Hepatocyte (in vitro differentiated cells): ENCODE measurements at places on chromosomes 5 and 9. TPM values are rescaled to one million over a fixed set of nuclear protein-coding genes. Genes with fewer than 3 reads are reported as not detected.

GRCh38 chr5:132008163-132008473, 3.3 kb downstream of the ACSL6 start:
- DNase-seq: no peak

GRCh38 chr9:110947491-110948044, 90.7 kb downstream of the LPAR1 start:
- DNase-seq: no peak

- DNase-seq: peak; percentile 5
Measured at GRCh38 chr9:28456861-28457260, 883.6 kb upstream of the C9orf72 start.

GRCh38 chr5:6483880-6484382, 35.3 kb downstream of the UBE2QL1 start:
- no peak for DNase-seq

DNA sequence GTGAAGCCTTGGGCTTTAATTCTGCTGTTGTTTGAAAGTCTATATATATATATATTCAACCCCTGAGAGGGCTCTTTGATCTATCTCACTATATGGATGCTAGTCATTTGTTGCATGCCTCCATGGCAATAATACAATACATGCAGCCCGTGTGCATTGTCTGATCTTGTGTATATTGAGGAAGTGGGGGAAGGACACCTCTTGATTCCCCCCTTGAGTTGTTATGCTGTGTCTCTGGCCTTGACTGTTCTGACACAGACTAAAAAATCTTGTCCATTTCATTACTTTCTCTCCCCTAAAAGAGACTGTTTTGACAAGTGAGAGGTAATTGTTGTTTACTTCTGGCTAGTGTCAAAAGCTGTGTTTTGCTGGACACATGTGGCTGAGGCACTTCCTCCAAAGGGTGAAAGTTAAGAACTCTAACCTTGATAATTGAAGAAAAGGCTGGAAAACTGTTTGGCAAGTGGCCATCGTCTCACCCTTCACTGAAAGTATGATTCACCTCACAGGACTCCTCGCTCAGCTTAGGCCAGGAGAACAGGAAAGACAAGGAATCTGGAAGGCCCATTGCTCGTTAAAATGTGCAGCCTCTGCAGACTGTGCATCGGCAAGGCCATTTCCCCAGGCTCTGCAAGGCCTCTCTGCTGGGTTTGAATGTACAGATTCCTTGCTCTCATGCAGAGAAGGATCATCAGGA, 304.0 kb downstream of the PRELID2 start:
- peak; percentile 70 for DNase-seq

DNA sequence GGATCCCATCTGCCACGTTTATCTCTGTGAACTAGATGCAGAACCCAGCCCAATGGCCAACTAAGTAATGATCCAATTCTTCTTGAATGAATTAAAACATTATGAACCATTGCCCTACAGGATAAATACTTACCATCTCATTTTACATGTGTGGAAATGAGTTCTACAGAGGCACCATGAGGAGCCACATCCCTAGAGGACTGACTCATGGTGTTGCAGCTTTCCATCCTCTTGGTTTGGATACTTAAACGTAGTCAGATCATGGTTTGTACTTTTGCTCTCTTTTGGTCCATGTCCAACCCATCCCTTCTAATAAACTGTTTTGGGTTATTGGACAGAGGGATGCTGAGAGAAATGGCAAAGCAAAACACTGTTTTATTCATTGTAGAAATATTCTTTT, 484.8 kb downstream of the EBF1 start:
- no peak for DNase-seq

DNA sequence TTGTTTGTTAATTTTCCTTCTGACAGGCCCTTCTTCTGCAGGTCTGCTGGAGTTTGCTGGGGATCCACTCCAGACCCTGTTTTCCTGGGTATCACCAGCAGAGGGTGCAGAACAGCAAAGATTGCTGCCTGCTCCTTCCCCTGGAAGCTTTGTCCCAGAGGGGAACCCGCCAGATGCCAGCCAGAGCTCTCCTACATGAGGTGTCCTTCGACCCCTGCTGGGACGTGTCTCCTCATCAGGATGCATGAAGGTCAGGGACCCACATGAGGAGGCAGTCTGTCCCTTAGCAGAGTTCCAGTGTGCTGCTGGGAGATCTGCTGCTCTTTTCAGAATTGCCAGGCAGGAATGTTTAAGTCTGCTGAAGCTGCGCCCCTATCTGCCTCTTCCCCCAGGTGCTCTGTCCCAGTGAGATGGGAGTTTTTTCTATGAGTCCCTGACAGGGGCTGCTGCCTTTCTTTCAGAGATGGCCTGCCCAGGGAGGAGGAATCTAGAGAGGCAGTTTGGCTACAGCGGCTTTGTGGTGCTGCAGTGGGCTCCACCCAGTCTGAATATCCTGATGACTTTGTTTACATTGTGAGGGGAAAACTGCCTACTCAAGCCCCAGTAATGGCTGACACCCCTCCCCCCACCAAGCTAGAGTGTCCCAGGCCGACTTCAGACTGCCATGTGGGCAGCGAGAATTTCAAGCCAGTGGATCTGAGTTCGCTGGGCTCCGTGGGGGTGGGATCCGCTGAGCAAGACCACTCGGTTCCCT, 772.0 kb upstream of the FAM174A start:
- peak; percentile 4 for DNase-seq

DNA sequence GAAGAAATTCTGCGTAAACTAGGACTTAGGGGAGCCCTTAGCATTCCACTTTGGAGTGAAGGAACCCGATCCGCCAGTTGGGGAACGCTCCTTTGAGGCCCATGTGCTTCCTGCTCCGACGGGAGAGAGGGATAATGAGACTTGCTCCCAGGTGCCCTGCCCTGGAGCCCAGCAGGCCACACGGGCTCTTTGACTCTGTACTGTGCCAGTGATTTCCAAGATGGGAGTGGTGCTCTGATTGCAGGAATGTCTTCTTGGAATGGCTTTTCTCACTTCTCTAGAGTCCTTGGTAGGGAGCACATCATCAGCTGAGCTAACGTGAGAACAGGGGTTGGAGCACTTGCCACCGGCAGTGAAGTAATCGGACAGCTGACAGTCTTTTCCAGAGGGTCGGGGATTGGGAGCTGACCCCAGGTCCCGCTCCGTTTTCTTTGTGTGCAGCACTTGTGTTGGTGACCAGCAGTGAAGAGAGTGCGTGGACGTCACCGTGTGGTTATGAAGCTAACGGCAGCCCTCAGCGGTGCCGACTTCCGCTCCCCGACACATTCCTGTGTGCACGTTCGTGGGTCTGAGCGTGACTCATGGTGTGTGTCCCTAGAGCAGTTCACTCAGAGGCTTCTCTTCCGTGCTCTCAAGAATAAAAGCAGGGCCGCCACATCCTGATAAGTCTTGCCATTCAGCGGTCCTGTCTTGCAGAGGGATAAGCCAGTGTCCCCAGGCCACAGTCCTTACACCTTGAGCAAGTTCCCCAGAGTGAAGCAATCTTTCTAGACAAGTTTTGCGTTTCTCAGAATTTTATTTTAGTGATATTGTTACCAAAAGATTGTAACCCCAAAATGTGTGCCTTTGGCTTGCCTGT, 25.6 kb downstream of the ABL1 start:
- peak; percentile 81 for DNase-seq

The RIC1 gene
- 9.5 and 11.2 TPM in 2 replicates for polyA plus RNA-seq

- no peak for DNase-seq
Measured at GRCh38 chr9:133875131-133875530, 117.0 kb downstream of the VAV2 start.

DNA sequence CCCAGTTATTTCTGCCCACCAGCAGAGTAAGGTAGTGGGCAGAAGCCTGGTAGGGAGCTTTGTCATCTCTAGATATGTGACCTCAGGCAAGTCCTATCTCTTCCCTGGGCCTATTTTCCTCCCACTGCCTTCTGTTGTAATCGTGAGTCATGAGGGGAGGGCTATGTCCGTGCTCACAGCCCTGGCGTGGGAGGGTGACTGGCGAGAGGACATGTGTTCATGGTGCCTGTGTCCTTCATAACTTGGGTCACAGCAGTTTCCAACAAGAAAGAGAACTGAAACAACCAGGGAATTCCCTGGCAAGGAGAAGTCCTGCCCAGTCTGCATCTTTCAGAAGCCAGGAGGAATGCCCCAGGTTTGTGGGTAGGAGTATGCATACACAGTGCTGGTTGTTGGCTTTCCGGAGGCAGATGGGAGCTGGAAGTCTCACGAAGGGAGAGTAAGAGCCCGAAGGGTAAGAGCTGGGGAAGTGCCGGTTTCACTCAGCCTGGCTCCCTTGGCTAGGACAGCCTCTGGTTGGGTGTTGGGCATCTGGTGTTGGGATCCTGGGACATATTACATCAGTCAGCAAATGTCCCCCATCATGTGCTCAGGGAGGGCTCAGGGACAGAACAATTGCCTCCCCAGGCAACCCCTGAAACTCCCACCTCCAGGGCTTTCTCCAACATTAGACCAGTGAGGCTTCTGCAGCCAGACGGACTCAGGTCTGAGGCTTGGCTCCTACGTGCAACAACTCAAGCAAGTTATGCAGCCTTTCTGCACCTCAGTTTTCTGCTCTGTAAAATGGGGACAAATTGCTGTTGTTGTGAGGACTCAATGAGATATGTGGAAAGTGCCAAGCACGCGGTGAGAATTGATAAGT, 4.3 kb upstream of the TIFAB start:
- peak; percentile 40 for DNase-seq

DNA sequence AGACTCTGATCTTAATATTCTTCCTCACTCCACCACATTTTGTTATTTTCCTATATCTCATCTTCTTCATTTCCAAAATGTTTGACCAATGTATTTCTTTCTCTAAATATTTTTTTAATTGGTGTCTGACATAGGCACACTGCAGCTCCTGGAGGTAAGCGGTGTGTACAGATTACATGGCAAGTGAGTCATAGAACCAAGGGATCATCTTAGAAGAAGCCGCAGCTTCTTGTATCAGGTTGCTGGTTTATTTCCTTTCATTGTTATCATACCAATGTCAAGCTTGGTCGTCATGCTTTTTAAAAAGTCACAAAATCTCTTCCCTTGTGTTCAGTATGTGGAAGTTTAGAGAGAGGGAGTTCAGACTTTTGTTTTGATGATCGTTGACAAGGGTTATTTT, 526.1 kb upstream of the CDH18 start:
- DNase-seq: no peak

DNA sequence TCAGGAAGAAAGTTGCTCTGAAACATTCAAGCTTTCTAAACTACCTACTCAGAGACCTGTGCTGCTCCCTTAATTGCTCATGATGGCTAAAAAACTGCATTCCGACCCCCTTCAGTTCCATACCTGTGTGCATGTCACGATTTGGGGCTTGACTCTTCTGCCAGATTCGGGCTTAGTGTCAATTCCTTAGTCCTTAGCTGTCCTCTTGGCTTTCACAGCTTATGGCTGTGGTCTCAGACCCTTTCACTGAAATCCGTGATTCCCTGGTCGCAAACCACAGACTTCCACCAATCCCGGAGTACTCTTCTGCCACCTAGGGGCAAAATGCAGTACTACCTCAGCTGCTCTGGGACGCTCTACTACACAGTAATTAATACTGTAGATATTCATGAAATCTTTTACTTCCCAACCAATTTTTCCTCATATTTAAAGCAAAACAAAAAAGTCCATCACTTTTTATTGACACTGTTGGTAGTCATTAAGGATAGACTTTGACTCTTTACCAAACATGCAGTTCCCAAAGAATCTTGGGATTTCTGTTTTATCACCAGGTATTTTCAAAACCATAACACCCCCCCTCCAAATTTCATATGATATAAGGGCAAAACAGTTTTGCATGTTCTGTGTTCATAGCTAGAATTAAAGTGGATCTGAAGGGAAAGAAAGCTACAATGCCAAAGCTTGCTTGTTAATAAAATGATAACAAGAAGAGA, 617.4 kb downstream of the SLCO4C1 start:
- peak; percentile 83 for DNase-seq

DNA sequence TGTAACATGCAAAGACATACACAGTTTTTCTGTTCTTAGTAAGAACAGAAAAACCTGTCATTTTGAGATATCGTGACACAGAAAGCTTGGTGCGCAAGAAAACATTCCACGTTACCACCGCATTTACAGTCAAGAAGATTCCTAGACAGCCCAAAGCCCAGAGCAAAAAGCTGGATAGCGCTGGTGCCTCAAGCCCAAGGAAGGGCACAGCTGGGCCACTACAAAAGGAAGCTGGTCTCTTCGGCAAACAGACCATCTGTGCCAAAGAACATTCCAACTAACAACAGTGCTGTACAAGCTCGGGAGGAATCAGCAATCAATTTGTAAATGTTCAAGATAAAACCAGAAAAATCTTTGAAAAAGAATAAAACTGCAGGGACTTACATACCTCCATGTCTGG, 31.0 kb downstream of the PSMB7 start:
- no peak for DNase-seq

DNA sequence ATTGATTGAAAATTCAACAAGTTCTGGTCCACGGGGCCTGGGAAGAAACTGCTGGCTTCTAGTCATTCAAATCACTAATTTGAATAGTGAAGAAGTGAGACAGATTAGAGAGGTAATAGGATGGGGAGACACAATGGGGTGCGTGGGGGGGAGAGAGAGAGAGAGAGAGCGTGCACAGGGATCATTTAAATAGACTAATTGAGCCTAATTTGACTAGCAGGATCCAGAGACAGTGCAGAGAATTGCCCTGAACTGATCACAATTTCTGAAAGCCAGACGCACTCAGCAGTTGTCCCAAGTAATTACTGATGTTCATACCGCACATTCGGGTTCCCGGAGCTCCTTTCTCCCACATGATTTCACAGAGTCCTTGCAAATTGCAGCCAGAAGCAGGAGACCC, 50.3 kb upstream of the C5orf58 start:
- DNase-seq: no peak

DNA sequence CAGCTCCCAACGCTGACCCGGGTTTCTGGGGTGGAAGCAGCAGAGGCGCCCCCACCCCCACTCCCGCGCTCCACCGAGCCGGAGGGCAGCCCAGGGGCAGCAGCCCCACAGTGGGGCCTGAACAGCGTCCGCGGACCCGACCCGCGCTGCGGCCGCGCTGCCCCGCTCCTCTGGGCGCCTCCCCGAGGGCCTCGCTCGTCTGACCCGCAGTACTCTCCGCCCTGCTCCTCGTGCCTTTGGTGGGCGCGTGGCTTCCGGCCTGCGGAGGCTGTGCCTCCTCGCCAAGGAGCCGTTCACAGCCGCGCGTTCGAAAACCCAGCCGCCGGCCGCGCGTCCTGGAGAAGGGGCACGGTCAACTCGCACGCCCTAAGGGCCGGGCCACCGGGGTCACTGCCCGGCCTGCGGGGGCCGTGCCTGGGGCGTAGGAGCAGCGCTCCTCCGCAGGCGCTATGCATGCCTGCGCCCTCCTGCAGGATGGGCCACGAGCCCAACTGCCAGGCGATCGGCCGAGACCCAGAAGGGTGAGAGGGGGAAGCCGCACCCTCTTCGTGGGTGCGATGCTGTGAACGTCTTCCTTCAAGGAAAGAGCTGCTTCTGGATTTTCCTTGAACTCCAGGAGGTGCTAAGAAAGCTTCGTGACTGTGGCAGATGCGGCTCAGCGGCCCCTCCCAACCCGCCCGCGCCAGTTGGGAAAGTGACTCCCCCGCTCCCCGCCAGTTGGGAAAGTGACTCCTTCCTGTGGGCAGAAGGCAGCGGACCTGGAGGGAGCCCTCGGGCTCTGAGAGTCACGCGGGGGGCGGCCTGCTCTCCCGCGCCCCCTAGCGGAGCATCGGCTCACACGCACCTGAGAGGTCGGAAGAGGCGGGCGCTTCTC, 82.7 kb downstream of the HSD17B3 start:
- peak; percentile 19 for DNase-seq

The CAMSAP1 gene
- polyA plus RNA-seq: 5.0 and 7.7 TPM in 2 replicates
